ENCODE measurements at places on chromosomes 4 and X.
A peak's percentile ranks its signal among the peaks of the same experiment; 100 is the strongest.

- no peak for DNase-seq
These were observed 43.8 kb downstream of the GLRA2 start for GRCh38 chrX:14573161-14573560.

DNA sequence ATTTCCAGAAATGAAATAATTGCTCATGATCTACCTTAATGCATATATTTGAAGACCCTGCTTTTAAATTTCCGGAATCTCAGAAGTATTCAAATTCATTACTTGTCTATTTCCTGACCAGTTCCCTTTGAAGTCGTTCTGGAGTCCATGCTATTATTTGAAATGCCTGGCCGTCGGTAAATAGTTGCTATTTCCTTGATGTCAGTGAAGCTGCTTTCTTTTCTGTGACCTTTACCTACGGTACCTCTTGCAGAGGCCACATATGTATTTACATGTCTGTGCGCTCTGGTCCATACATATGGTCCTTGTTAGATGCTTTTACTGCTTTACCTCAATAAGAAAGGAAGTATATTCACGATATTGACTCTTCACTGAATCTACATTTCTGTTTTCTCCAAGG lies 199.7 kb downstream of the PAPSS1 start:
- no peak for DNase-seq

- DNase-seq, result no peak
These were observed 41.6 kb downstream of the EVC start for GRCh38 chr4:5752376-5753184.

DNA sequence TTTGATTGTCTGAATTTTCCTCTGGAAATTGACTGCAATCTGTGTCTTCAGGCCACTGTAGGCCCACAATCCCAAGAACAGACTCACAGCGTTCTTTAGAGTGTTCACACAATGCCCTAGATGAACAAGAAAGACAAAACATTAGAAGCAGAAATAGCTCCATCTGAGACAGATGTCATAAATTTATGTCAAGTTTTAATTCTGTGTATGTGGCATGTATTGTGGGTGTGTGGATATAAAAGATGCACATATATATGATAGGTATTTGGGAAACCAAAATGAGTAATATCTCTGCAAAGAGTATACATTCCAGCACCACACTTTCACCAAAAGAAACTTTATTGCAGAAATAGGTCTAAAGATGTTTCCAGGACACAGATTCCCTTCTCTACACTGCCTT lies 176.1 kb downstream of the CORIN start:
- DNase-seq, result no peak

- DNase-seq, result no peak
These were observed 750 bp downstream of the TMEM129 start for GRCh38 chr4:1720163-1720983.

DNA sequence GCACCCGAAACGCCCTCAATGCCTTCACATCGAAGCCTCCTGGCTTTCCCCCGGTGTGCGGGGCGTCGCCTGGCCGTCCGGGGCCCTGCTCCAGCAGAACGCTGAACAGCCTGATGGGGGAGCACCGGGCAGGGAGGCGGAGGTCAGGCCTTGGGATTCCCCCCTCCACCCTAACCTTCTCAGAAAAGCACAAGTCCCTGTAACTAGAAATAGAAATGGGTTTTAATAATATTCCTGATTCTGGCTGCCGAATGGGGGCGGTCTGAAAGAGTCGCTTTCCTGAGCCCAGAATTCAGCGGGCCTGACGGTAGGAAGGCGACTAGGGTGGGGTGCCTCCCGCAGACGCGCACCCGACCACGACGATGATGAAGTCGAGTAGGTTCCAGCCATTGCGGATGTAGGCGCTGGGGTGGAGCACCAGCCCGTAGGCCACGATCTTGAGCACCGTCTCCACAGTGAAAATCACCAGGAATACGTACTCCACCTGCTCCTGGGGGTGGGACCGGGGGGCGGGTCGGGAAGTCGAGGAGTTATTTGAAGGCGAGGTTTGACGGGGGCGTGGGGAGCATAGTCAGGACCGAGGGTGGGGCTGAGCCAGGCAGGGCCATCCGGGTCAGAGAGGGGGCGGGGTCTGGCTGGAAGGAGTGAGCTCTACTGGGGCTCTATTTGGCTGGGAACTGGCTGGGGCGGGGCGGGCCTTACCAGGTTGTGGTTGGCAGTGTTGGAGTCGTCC lies 2.5 kb downstream of the CACNA1F start:
- peak; percentile 65 for DNase-seq

DNA sequence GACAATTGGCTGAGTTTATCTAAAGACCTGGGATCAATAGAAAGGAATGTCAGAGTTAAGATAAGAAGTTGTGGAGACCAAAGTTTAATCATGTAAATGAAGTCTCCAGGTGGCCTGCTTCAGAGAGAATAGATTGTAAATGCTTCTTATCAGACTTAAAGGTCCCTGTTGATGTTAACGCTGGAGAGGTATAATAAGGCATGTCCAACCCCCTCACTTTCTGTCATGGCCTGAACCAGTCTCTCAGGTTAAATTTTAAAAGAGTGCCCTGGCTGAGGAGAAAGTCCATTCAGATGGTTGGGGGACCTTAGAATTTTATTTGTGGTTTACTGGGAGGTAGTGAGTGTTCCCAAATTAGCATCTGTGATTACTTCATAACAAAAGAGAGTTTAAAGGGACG lies 86.7 kb downstream of the AKAP4 start:
- DNase-seq, result no peak

GRCh38 chr4:17164666-17165065 lies 266.2 kb upstream of the LDB2 start:
- no peak for DNase-seq
